ENCODE measurements at places on chromosomes 13 and 19.

DNA sequence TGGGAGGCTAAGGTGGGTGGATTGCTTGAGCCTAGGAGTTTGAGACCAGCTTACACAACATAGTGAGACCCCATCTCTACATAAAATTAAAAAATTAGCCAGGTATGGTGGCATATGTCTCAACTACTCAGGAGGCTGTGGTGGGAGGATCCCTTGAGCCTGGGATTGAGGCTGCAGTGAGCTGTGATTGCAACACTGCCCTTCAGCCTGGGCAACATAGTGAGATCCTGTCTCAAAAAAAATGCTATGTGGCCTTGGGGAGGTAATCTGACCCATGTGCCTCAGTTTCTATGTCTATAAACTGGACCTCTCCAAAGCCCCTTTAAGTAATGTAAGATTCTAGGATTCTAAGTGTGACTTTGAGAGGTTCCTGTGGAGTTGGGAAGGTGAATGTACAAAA is 25.2 kb downstream of the ARL11 start:
- DNase-seq: no peak

- no peak for DNase-seq
Measured at GRCh38 chr19:17999684-18000479, 8.1 kb upstream of the ARRDC2 start.

GRCh38 chr19:35722897-35723296 is 5.1 kb downstream of the KMT2B start:
- no peak for DNase-seq

- DNase-seq: no peak
Measured at GRCh38 chr19:14795078-14795721, 16.8 kb upstream of the ADGRE2 start.

GRCh38 chr19:788983-789700 is 8.1 kb upstream of the PTBP1 start:
- no peak for DNase-seq

DNA sequence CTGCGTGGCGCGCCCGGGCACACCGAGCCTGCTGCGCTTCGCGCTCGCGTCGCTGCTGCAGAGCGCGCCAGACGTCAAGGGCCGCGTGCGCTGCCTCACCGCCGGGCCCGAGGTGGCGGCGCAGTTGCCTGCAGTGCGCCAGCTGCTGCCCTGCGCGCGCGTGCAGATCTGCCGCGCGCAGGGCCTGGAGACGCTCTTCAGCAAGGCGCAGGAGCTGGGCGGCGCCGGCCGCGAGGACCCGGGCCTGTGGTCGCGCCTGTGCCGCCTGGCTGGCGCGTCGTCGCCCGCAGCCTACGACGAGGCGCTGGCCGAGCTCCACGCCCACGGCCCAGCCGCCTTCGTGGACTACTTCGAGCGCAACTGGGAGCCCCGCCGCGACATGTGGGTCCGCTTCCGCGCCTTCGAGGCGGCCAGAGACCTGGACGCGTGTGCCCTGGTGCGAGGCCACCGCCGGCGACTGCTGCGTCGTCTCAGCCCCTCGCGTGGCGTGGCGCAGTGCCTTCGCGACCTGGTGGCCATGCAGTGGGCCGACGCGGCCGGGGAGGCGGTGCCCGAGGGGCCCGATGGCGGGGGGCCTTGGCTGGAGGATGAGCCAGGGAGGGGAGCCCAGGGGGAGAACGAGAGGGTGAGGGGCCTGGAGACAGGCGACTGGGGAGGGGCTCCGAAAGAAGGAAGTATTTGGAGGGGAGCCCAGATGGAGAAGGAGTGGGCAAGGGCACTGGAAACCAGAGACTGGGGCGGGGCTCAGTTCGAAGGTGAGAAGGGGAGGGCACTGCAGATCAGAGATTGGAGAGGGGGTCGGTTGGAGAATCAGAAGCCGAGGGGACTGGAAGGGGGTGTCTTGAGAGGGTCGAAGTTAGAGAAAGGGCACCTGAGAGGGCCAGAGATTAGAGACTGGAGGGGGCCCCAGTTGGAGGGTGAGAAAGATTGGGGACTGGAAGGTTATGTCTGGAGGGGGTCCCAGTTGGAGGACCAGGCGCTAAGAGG is 24.7 kb downstream of the ZSWIM9 start:
- DNase-seq: no peak

- DNase-seq: no peak
Measured at GRCh38 chr13:103210348-103210747, 144.1 kb upstream of the SLC10A2 start.

DNA sequence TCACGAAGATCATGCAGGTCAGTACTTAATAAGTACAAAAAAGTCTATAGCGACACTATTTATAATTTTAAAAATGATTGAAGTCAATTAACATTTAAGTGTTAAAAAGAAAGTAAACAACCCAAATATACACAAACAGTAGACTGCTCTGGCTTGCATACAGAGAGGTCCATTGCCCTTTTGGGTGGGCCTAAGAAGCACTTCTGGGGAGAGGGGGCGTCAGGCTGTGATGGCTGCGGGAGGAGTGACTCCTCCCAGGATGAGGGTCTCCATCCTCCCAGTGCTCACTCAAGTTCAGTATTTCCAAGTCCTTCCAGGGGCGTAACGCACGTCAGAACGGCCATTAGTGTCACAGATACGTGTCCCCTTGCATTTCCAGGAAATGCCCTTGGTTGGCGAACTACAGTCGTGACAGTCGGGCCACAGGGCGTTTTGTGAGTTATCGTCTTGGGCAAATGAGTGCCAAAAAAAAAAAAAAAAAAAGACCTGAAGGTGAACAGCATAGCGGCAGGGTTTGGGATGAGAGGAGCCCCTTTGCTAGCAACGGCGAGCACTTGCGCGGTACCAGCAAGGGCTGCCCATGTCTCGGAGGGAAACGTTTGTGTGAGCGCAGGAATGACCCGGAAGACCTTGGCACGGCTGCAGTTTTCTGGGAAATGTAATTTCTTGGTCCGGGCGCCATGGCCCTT is at the start of gene SCGB2B2:
TSS of gene SCGB2B2 (minus strand) at position 463 of the 689 bp plus-strand sequence. CDS start 82,596 bp downstream, outside the sequence.
- peak; percentile 87 for DNase-seq

DNA sequence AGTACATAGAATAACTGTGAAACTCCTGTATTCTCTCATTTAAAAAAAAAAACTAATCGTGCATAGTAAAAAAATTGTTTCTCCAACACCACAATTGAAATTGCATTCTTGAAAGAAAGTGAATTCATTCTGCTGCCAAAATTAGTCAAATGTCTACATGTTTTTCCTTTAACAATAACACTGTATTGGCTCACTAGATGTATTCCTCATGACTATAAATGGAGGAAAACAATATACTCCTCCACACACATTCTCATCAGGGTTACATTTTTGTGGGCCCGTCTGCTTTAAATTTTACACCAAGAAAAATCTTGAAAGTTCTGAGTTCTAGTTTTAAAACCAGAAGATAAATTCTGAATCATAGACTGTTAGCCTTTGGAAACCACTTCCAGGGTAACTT is 233.6 kb downstream of the KLF12 start:
- no peak for DNase-seq

DNA sequence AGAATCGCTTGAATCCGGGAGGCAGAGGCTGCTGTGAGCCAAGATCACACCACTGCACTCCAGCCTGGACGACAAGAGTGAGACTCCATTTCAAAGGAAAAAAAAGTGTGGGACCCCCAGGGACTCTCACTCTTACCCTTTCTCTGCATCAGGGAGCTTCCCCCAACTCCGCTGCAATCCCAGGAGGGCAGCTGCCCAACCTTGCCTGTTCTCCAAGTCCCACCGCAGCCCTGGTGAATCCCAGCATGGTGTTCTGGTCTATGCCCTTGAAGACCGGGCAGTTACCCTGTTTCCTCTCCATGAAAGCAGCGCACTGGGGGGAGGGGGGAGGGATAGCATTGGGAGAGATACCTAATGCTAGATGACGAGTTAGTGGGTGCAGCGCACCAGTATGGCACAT is 35.7 kb upstream of the DPRX start:
- no peak for DNase-seq

DNA sequence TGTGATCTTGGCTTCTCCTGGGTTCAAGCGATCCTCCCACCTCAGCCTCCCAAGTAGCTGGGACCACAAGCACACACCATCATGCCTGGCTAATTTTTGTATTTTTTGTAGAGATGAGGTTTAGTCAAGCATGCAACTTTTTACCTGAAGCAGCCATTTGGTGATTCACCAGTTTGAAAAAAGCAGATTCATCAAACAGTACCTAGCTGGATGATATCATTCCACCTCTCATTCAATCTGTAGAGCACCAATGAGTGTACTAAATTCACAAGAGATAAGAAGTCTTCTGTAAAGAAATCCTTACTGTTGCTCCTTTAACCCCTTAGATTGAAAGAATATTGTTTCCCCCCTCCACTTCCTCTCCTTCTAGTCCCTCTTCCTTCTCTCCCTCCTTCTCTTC is 261.1 kb upstream of the RFC3 start:
- no peak for DNase-seq

DNA sequence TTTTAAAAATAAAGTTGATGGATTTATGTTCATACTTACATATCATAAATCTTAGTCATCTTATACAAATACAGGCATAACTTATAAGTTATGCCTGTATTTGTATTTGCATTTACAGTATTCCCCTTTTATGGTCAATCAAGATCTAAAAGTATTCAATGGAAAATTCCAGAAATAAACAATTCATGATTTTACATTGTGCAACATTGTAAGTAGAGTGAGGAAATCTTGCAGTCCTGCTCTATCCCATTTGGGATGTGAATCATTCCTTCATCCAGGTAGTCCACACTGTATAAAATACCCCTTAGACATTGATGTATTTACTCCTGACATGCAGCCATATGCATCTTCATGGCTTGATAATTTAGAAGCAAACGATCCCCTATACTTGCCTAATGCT is 795.3 kb downstream of the SLITRK1 start:
- no peak for DNase-seq

GRCh38 chr13:94708031-94708859 is 4.1 kb downstream of the SOX21 start:
- DNase-seq: no peak

- peak; percentile 95 for DNase-seq
Measured at GRCh38 chr19:8342684-8343482, at the start of gene KANK3. Gene KANK3 (minus strand): TSS chr19:8343262. CDS start chr19:8337828, 5,434 bp downstream.

Data from CD4-positive, alpha-beta T cell treated with Interleukin-4 for 4 hours (primary cell).